ENCODE measurements at places on chromosomes 2 and 18. TPM values are rescaled to one million over a fixed set of nuclear protein-coding genes. Genes with fewer than 3 reads are reported as not detected.

The SRD5A2 gene
- not detected for total RNA-seq

The ABCB11 gene
- total RNA-seq: not detected

The FBXO15 gene
- 1.1 TPM for total RNA-seq

- DNase-seq: no peak
Observed at GRCh38 chr2:8853426-8853825, 16.0 kb upstream of the KIDINS220 start.

DNA sequence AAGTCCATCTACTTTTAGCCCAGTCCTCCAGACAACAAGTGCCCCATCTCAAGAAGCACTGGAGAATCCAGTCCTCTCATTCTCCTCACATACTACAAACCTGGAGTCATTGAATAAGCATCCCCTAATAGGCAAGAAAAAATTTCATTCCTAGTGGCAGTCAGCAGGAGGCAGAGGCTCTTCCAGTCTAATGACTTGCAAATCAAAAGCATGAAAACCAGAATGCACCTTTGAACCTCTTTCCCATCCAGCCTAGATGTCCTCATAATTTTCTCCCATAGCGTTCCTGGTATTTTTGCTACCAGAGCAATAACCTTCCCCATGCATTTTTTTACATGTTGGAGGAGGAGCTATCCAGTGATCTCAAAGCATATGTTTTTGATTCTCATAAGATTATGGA, 252.6 kb downstream of the TTC32 start:
- no peak for DNase-seq

- DNase-seq: no peak
Observed at GRCh38 chr2:236239276-236240065, 24.7 kb downstream of the ASB18 start.

GRCh38 chr2:25265802-25266201, 75.9 kb downstream of the DNMT3A start:
- DNase-seq: no peak

DNA sequence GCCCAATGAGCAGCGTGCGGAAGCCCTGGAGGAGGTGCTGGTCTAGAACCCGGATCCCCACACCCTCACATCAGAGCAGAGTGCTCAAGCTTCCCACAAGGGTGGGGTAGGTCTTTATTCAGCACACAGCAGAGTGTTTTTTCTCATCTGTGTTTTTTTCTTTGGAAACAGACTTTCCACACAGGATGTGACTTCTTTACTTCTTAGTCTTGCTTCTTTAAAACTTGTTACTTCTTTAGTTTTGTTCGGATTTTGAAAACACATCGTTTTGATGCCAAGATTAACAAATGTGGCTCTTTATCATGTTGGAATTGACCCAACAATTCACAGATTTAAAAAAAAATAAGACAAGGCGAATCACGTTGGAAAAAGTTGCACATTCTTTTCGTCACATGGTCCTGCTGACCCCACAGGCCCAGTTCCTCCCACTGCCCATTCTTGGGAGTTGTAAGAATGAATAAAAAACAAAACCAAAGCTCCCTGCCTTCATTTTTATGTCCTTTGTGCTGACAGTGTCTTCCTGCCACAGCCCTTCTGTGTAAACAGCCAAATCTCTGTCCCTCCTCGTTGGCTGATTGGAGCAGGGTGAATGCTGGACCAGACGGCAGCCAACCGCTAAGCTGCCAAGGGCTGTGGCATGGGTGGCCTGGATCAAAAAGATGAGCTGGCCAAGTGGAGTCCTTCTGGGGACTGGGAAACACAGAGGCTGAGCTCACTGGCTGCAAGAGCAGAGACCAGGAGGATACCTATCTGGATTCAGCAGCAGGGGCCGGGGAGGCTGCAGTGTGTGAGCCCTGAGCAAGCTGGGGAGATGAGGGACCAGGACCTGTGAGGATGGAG, 81.6 kb downstream of the TWIST2 start:
- DNase-seq: no peak

Measured in MG63 (cell line).